ENCODE measurements at places on chromosomes 11 and 22. TPM values are rescaled to one million over a fixed set of nuclear protein-coding genes. Genes with fewer than 3 reads are reported as not detected.

Gene PDGFB
- total RNA-seq = 1.1 TPM

Gene LTBP3
- total RNA-seq = 59.5 TPM

Gene OR52N4
- not detected for total RNA-seq

Gene SGSM1
- 2.6 TPM for total RNA-seq

Gene MSANTD4
- total RNA-seq = 42.8 TPM

Gene MMP8
- total RNA-seq = not detected

Gene SHANK3
- total RNA-seq = 0.79 TPM

All from aortic smooth muscle cell (primary cell).